ENCODE measurements at places on chromosomes 4 and X. TPM values are rescaled to one million over a fixed set of nuclear protein-coding genes. Genes with fewer than 3 reads are reported as not detected.

The ZCCHC18 gene
- polyA plus RNA-seq: 2.3 TPM

The ATOH1 gene
- polyA plus RNA-seq: 34.2 TPM

GRCh38 chr4:89835413-89835812 is 1.5 kb downstream of the SNCA start:
- DNase-seq: no peak
- H3K27me3 ChIP-seq: peaks cover 42% of the 10 kb centered on the region
- H3K27ac ChIP-seq: no peak overlapping the region
- H3K36me3 ChIP-seq: no peaks in the 10 kb centered on the region
- no peaks in the 10 kb centered on the region for H3K4me1 ChIP-seq
- H3K4me3 ChIP-seq: no peak overlapping the region

DNA sequence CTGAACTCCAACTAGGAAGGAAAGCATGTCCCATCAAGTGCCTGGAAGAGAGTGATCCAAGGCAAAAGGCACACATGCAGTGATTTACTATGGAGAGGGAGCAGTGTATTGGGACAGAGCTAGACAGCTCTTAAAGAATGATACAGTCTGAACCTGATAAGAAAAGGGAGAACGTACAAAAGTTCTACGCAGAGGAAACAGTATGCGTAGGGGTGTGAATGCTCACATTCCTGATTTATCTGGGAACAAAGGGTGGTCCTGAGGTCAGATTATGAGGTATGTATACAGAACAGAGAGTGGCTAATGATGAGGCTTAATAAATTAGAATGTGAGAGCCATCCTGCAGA is 12.0 kb downstream of the HS3ST1 start:
- H3K27ac ChIP-seq: no peak overlapping the region
- H3K4me3 ChIP-seq: no peak overlapping the region
- H3K4me1 ChIP-seq: no peaks in the 10 kb centered on the region
- no peaks in the 10 kb centered on the region for H3K36me3 ChIP-seq

GRCh38 chrX:55169782-55170181 is 50.4 kb upstream of the PAGE5 start:
- H3K27ac ChIP-seq: no peak overlapping the region
- DNase-seq: no peak
- H3K36me3 ChIP-seq: no peaks in the 10 kb centered on the region

DNA sequence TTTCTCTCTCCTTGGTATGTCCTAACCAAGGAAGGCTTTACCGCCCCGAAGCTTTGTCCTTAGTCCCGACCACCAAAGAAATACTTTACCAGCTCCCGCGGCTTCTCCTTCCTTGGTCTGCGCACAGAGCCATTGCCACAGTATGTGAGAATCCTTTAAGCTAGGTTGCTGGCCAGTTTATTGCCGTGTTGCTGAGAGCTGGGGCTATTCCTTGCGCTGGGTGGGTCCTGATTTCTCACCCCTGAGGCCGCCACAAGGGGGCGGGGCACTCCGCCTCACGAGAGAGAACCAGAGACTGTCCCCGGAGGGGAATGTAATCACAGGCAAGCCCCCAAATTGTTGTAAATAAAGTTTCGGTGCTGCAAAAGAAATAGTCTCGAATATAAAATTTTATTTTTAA is 331.0 kb upstream of the PCDH10 start:
- DNase-seq: no peak
- H3K27ac ChIP-seq: no peak overlapping the region
- H3K27me3 ChIP-seq: no peaks in the 10 kb centered on the region
- H3K36me3 ChIP-seq: no peaks in the 10 kb centered on the region

All from large intestine (tissue), 12 donors.